ENCODE measurements at places on chromosomes 2 and 18.
A peak's percentile ranks its signal among the peaks of the same experiment; 100 is the strongest.

DNA sequence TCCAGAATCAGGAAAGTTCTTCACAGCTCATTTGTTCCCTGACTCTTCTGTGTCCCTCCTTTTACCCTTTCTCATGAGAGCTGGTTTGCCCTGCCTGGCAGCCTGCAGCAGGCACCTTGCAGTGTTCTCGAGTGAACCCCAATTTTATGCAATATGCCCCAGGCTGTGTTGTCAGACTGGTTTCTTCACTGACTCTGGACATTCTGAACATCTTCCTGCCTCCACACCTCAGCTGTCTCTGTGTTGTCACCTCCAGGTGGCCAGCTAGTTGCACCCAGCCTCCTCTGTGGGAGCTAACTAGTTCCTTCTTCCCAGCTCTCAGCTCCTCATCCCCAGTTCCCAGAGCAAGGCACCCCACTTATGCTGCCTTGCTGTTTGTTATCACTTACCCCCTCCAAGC is 5.5 kb downstream of the SETBP1 start:
- no peak for DNase-seq

DNA sequence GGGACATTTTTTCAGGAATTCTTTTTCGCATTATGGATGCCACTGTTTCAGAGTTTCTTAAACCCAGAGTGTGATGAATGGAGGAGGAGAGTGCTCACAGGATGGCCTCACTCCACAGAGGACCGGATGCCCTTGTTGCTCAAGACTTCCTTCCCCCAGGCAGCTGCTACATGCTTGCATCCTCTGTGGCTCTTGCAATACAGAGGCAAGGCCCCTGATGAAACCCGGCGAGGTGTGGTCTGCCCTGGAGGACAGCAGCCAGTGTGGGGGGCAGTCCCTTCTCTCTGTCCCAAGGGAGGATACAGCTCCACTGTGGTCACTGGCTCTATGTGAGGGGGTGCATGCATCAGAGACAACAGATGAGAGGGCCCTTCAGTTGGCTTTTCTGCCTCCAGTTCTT is 109.6 kb downstream of the SH3RF3 start:
- DNase-seq, result peak; percentile 19

DNA sequence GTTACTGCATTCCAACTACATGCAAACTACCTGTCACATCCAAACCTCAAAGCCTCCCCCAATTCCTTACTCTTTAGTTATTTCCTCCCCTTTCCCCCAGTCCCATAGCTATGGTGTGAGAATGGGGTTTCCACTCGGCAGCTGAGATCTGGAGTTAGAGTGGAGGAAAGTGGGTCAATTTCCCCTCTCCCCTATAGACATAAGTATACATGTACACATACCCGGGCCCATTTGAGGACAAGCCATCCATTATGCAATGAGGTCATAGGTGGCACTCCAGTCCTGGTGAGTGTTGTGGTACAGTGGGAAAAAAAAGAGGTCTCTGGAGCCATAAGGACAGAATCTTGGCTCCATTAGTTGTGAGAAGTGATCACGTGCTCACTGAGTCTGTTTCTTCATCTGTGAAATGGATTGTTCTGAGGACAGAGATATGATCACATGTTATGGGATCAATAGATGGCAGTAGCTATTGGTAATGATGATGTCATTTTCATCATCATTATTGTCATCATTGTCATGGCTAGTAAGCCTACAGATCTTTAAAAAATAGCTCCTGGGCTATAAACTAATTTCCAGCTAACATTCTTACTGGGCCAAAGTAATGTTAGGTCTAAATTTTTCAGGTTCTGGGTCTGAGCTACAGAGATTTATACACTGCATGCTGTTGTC is 119.0 kb downstream of the BCL2L11 start:
- no peak for DNase-seq

- no peak for DNase-seq
These were observed 767 bp upstream of the NPPC start for GRCh38 chr2:231926761-231927565.

DNA sequence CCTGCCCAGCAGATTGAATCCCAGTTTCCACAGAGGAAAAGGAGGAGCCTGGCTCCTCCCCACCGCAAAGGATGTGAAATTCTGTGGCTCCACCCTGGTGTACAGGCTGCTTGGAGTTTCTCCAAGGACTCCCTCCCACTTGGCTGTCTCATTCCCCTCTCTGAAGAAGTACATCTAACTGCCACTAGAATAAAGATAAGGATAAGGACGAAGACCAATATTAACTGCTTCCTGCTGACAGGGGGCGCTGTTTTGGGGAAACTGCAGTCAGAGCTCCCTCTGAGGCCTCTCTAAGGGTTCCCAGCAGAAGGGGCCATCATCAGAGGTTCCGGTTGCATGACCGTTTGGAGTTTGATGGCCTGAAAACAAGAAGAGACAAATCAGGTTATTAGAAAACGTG is 790.9 kb downstream of the CPS1 start:
- DNase-seq, result no peak

DNA sequence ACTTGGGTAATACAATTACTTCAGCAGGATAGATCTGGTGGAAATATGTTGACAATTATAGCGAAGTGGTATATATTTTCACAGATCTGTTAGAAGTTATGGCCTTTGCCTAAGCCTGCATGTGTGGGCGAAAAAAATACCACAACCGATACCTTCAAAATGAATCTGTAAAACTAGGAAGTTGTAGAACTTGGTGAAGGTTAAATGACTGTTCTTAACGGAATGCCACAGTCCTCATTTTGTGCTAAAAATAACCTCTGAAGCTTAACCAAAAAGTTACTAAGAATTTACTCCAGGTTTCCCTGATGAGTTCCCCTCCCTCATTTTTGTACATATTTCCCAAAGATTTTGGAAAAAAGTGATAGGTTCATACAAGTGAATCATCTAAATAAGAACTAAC is 550.7 kb downstream of the THSD7B start:
- DNase-seq, result no peak

DNA sequence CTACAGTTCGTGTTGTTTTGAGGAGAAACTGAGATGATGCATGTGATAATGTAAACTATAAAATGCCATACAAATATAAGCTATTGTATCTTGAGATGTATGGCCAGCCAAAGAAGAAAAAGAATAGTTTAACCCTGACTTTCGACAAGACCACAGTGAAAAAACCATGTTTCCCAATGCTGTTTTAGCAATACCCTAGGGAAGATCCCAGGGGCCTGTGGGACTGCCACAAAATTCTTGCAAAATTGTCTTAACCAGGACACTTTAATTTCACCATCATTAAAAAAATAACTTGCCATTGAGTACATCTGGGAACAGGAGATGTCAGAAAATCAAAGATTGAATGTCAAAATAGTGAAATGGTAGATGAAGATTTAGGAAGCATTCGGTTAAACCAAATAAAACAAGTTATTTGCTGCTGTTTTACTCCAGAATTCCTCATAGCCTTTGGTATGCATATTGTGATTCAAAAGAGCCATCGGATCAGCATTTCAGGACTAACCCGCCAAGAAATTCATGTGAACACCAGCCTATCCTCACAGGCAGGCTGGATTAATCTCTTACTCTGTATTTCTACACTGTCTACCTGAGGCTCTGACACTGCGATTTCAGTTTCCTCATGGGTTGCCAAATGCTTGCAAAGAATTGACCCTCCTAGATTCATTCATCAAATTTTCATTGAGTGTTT is 49.0 kb upstream of the SP3 start:
- DNase-seq, result no peak

- no peak for DNase-seq
These were observed 2.0 kb downstream of the LIMS1 start for GRCh38 chr2:108536133-108536780.

GRCh38 chr2:223604231-223604630 is 2.1 kb upstream of the SCG2 start:
- DNase-seq, result no peak

GRCh38 chr2:118622913-118623312 is 224.5 kb downstream of the EN1 start:
- DNase-seq, result no peak

GRCh38 chr18:74242438-74243096 is 49.2 kb downstream of the CYB5A start:
- no peak for DNase-seq

GRCh38 chr2:1809726-1810125 is 65.4 kb upstream of the PXDN start:
- DNase-seq, result no peak

GRCh38 chr18:75075016-75075305 is 134.0 kb downstream of the PTGR3 start:
- no peak for DNase-seq

GRCh38 chr2:47506436-47506835 is 103.5 kb downstream of the MSH2 start:
- DNase-seq, result no peak

Measured in activated naive CD4-positive, alpha-beta T cell (primary cell).